Femur (tissue), 1 donor: ENCODE measurements at places on chromosomes 12 and 14.

DNA sequence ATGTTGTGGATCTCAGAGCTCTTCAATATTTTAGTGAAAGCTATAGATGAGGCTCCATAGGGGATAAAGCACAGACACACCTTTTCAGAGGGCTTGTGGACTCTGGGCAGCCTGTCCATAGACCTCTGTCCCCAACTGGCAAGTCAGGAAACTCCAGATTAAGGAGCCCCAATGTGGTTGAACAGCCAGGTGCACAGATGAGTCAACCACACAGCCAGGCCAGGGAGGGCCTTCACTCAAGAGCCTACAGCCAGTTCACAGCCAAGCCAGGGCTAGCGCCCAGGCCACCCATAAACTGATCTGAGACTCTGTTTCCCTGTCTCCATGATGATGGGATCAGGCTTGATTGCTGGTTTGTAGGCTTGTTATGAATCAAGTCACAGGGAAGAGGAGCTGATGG is 1.0 kb upstream of the BDKRB2 start:
- DNase-seq: no peak

DNA sequence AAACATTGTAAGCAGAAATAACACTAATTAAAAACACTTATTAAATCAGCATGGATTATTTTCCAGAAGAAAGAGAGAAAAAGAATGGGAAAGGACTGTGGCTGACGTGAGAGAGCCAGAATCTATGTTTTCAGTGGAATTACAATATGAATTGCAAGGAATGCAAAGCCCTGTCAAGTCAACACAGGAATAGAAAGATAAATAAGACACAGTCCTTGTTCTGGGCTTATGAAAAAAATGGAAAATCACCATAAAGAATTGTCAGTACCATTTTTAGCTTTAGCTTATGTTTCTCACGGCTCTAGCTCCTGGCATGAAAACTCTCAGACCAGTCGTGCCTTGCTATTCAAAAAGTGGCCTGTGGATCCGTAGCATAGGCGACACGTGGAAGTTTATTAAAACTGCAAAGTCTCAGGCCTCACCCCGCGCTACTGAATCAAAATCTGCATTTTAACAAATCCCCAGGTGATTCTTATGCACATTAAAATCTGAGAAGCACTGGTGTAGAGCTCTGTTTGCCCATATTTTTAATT is 549.1 kb downstream of the RPS29 start:
- no peak for DNase-seq

- no peak for DNase-seq
Measured at GRCh38 chr12:50979369-50980052, 27.2 kb downstream of the HIGD1C start.

GRCh38 chr14:84963518-84963917 is 566.4 kb upstream of the FLRT2 start:
- no peak for DNase-seq
